ENCODE measurements at places on chromosomes 6 and 20.

DNA sequence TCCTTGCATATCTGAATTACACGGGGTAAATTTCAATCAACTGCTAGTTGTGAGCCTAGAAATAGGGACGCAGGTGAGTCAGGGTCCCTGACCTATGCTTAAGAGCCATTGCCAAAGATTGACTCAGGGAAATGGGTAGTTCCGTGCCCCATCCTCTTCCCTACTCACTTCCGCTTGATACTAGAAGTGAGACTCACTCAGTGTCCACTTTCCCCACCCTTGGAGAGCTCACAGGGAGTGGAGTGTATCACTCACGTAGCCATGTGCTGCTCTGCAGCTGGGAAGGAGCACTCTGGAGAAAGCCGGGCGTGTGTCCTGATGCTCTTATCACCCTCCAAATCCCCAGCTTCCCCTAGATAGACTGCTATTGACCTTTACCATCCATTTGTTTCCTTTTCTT, 543 bp upstream of the MUC22 start:
- DNase-seq, result no peak

GRCh38 chr6:135358251-135358821, 139.2 kb downstream of the AHI1 start:
- no peak for DNase-seq

DNA sequence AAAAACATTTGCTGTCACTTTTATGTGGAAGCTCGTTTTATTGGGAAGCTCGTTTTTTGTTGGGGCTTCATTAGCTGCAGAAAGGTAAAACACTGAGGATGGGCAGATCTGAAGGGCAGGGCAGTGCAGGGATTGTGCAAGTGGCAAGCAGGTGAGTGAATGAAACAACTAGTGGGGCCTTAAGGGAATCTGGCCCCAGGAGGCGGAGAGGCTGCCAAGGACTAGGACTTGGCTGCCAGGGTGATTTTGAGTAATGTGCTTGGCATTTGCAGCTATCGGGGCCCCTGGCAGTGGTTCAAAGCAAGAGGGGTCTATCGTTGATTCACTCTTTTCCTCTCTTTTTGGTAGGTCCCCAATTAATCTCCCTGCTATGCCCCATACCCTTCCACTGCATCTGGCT, 11.5 kb downstream of the IL22RA2 start:
- DNase-seq, result no peak

DNA sequence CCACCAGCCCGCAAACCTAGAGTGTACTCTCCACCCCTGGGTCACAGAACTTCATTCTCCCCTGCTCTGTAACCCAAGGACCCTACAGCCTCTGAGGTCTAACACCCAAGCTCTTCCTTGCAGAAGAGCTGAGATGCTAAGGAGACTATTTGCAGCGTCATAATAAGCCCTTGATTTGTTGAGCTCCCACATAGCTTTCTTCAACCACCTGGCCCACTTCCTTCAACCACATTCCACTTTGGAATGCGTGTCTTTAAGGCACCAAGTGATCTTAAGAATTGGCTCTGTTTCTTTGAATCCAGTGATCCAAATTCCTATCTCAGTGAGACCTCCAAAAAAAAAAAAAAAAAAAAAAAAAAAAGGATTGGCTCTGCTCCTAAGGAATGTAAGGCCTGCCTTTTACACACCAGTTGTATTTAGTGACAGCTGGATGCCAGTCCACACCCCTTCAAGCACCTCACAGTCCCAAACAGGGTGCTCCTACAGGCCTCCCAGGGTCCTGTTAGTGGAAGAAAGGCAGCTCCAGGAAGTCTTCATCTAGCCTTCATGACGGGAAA, 106.2 kb downstream of the UBE3D start:
- no peak for DNase-seq

DNA sequence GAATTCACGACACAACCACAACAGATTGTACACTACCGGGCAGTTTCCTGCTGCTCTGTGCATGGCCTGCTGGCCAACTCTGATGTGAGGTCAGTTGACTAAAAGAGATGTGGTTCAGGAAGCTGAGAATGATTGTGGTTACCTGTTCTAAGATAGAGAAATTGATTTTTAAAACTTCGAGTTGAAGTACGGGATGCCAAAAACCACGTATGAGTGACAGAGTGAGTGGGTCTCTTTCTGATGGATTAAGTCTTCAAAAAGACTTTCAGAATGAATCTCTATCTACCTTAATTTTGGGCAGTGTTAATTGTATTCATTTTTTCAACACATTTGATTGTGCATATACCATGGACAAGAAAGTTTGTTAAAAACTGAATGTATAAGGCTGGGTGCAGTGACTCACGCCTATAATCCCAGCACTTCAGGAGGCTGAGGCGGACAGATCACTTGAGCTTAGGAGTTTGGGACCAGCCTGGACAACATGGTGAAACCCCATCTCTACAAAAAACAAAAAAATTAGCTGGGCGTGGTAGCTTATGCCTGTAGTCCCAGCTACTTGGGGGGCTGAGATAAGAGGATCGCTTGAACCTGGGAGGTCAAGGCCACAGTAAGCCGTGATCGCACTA, 121.2 kb downstream of the SGK1 start:
- no peak for DNase-seq

DNA sequence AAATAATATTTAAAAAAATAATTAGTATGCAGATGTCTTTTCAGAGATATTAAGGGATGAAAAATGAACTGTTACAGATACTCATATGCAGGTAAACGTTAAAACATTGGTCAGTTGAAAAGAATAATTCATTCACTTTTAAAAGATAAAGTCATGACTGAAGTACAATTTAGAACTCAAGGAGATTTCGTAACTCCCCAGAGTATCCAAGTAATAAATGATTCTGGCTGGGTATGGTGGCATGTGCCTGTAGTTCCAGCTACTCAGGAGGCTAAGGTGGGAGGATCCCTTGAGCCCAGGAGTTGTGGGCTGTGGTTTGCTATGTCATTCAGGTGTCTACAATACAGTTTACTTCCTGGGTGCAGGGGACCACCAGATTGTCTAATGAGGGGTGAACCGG, 122.3 kb upstream of the TMEM181 start:
- DNase-seq, result no peak

DNA sequence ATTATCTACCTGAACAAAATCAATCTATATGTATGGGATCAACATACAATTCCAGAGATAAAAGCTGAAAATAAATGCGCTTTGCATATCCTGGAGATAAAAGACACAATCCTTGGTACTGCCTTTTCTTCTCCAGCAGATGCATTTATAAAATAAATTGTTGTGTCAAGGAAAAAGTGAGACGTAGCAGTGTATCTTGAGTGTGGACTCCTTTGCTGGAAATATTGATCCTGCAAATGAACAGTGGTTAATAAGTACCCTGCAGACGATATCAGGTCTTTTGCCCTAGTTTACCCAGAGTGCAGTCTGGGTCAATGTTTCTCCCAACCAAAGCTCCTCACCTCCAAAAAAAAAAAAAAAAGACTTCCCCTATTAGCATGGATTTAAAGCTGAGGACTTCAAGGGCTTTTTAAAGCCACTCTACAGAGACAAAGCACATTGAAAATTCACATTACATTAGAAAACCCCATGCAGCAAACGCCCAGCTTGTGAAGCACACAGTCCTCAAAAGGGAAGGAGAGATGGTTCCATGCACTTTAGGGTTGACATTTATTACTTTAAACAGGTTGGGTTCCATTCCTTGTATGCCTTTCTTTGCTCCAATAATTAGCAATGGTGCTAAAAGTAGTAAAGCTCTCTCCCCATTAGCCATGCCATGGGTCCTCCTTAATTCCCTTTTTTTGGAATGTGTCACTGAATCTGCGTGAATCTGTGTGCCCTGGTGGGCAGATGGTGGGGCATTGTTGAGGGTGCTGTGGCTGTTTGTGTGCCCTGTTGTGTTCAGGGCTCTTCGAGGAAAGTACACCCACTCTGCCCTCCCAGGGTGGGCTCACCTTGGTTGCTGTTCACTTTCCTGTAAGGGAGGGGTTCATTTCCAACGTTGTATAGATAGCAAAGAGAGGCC, 21.1 kb downstream of the FOXA2 start:
- no peak for DNase-seq

- no peak for DNase-seq
Measured at GRCh38 chr20:54517241-54517975, 42.0 kb downstream of the DOK5 start.

DNA sequence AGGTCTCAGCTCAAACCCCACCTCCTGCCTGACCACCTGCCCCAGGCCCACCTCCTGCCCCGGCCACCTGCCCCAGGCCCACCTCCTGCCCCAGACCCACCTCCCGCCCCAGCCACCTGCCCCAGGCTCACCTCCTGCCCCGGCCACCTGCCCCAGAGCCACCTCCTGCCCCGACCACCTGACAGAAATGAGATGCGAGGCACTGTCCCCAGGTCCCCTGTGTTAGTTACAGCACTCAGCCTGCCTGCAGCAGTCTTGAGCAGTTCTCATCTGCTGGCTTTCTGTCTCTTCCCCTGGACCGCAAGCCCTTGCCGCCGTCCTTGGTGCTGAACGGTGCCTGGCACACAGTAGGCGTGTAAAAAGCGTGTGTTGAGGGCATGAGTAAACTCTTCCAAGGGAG, 79.5 kb downstream of the CDH4 start:
- no peak for DNase-seq

- DNase-seq, result no peak
Measured at GRCh38 chr6:168546730-168547129, 105.7 kb downstream of the SMOC2 start.

- DNase-seq, result no peak
Measured at GRCh38 chr6:15653581-15653980, 9.2 kb downstream of the DTNBP1 start.

DNA sequence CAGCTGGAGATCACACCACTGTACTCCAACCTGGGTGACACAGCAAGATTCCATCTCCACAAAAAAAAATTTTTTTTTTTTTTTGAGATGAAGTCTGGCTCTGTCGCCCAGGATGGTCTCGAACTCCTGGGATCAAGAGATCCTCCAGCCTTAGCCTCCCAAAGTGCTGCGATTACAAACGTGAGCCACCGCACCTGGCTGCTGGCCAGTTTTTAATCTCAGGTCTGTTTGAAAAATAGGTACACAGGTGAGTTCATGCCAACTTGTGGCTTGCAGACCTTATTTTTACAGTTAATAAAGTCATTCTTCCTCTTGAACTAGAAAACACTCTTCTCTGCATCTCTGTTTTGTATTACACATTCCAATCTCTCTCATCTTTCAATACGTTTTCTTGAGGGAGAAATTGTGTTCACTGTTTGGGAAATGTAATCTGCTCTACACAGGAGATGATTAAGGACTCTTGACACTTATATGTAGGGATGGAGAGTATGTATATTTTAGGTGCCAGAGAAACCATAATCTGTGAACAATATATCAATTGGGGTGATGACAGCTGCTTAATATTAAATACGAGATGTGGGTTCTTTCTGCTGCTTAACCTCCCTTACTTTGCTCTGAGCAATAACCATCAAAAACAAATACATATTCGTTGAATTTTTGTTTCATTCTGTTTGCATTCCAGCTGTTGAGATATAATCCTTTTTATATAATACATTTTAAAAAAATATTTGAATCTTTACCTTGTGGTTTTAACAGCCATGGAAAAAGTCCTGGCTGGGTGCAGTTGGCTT, 17.7 kb upstream of the RIPOR3 start:
- DNase-seq, result no peak

DNA sequence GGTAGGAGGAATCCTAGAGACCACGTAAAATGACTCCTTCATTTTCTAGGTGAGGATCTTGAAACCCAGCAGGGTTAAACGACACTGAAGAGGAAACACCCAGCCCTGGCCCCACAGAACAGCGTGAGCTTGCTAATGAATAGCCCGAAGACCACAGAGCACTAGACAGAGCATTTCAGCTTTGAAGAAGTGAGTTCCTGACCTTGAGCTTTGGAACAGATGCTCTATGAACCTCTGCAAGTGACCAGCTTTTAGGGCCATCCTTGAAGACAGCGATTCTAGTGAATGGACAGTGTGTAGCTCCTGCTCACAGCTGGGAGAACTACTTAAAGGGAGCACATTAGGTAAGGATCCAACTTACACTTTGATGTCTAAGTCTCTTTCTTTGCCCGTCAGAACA, 74.0 kb upstream of the FRMD1 start:
- DNase-seq, result no peak

GRCh38 chr6:120320481-120321162, 971.1 kb upstream of the MAN1A1 start:
- no peak for DNase-seq

- no peak for DNase-seq
Measured at GRCh38 chr20:37856932-37857660, 45.8 kb upstream of the VSTM2L start.

- no peak for DNase-seq
Measured at GRCh38 chr20:52270696-52271095, 79.1 kb upstream of the ZFP64 start.

DNA sequence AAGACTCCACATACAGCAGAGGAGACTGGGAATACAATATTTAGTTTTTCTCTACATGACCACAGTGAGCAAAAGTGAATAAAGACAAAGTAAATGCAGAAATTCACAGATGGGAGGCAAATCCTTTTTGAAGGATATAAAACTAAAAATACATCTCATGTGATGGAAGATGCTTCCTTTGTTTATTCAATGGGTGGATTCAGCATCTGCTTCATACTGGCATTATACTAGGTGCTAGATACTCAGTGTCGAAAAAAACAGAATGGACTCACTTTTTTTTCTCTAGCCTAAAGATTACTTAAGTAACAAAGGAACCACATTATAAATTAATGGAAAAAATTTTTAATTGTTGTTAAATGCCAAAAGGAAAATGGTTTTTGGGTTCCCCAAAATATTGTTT, 216.2 kb downstream of the TRDN start:
- no peak for DNase-seq

- DNase-seq, result no peak
Measured at GRCh38 chr6:128367437-128367836, 153.0 kb downstream of the PTPRK start.

DNA sequence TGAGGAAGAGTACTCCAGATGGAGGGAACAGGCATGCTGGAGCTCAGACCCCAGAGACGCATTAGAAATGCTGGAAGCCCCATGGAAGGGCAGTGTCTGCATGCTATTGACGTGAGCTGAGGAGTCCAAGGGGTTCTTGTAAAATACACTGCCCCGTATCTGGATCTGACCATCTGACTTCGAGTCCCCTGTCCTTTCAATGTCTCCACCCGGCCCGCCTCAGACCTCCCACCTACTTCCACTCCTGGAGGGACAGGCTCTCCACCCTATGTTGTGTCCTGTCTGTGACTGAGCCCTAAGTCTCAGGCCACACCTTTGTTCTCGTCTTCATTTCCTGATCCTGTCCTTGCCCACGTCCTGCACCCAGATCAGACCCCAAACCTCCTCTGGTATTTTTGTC, 496.3 kb downstream of the CDH26 start:
- no peak for DNase-seq

GRCh38 chr20:42350521-42350920, 732.3 kb upstream of the CHD6 start:
- DNase-seq, result no peak

- DNase-seq, result no peak
Measured at GRCh38 chr20:18537651-18538050, 29.6 kb upstream of the SMIM26 start.

- no peak for DNase-seq
Measured at GRCh38 chr6:25202504-25202903, 76.7 kb upstream of the CARMIL1 start.
